ENCODE measurements at places on chromosomes 5 and 9.

GRCh38 chr5:88679638-88680037 is 203.3 kb downstream of the MEF2C start:
- ATAC-seq: no peak
- no peak overlapping the region for H3K4me3 ChIP-seq
- peaks cover 12% of the 10 kb centered on the region for H3K36me3 ChIP-seq
- peaks cover 64% of the 10 kb centered on the region for H3K27me3 ChIP-seq
- no peak overlapping the region for H3K27ac ChIP-seq

DNA sequence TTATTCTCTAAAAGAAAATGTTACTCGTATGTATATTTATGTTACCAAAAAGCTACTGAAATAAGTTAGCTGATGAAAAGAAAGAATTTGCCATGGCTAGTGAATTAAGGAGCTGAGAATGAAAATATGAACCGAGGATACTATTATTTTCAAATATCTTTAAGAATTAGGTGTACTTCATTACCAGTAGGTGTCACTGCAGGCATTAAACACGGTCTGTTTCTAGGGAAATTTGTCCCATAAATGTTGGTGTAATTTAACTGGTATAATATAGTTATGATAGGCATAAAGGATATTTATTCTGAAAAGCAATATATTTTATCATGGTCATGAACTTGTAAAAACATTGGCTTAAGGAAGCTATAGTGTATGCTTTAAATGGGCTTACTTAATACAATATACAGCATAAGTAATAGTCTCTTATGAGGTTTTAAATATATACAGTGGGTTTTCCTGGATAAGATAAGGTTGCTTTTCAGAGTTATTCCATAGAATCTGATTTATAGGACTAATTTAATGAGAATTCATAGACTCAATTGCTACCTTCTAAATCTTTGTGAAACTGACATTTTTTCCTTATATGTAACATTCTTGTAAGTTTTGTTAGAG is 72.4 kb upstream of the MPDZ start:
- H3K36me3 ChIP-seq: no peaks in the 10 kb centered on the region
- H3K4me1 ChIP-seq: no peaks in the 10 kb centered on the region
- H3K27ac ChIP-seq: no peak overlapping the region
- no peak overlapping the region for H3K4me3 ChIP-seq
- H3K27me3 ChIP-seq: no peaks in the 10 kb centered on the region

DNA sequence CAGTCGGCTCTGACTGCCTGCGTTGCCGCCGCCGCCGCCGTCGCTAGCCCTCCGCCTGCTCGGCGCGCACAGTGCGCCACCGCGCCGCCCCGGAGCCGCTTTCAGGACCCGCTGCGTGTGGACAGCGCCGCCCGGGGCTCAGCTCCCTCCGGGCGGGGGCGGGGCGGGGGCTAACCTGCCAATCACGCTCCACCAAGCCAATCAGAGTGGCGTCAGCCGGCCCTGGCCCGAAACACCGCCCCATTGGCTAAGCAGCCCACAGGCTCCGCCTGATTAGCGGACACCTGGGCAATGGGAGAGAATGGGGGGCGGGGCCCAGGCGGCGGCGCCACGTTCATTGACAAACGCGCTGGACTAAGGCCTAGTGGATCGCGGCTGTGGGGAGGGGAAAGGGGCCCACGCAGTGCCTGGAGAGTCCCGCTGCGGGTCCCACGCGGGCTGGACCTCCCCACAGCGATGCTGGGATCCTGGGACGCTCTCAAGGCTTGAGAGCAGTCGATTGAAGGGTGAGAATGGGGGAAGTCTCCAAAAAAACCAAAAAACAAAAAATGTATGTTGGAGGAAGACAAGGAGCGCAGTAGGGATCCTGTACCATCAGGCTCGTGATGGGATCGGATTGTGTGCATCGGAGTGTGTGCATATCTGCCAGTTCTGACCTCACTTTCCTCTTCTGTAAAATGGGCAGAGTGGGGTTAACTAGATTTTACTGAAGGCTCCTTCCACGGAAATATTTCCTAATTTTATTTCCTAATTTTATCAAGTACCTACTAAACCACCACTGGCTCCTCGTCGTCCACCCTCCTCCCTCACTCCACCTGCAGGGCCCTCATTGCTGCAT is 6.3 kb downstream of the PAX5 start:
- H3K27ac ChIP-seq: no peak overlapping the region
- H3K27me3 ChIP-seq: peaks cover 68% of the 10 kb centered on the region
- H3K4me1 ChIP-seq: peaks cover 11% of the 10 kb centered on the region
- peak overlapping the region; percentile 71 for H3K4me3 ChIP-seq

DNA sequence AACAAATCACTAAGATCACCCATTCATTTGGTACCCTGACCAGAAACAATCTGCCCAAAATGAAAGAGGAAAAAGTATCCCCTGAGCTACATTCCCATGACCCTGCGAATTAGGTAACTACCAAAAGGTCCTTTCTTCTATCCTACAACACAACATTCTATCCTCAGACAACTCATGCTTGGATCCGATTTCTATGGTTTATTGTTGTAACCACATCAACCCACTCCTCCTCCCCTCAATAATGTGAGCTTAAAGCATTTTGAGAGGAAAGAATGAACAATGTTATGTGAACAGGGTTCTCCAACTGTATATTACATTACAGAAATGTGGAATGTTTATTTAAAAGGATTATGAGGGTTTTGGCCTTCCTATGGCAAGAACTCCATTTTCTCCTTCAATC is 4.0 kb downstream of the SLC35D2 start:
- no peak for ATAC-seq
- H3K4me1 ChIP-seq: peaks cover 28% of the 10 kb centered on the region
- no peak overlapping the region for H3K4me3 ChIP-seq
- H3K27ac ChIP-seq: no peak overlapping the region
- no peaks in the 10 kb centered on the region for H3K27me3 ChIP-seq

DNA sequence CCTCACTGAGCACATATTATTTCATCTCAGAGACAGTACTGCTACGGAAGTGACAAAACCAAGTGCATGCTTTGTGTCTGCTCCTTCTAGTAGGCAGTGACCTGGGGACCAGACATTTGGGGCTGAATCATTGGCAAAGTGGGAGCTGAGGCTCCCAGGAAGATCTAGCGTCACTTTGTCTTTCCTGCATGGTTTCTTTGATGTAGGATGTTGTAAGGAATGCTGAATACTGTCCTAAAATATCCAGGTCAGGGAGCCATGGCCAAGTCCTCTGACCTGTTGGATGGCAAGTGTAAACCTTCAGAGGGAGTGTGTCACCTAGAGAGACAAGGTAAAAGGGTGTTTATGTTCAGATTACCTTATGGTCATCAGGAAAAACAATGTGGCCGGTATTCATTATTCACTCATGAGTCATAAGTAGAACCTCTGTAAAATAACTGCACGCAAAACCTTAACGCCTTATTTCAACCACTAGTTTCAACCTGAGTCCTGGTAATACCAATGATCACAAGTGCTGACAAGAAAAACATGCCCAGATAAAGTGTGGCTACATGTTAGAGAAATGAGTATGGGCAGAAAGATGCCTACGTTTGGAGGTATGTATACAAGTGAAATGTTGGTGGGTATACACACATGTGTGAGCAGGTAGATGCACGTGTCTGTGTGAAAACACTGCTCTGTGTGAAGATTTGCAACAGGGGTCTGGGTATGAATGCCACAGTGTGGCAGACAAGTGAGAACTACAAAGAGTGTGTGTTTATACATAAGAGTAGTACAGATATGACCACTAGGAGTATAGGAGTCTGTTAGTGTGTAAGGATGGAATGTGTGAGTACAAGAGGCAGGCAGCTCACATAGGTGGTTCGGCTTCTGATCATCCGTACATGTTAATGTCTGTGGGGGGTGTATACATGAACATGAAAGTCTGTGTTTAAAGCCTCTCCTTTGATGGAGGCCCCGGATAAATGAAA is 263.9 kb downstream of the SPOCK1 start:
- H3K36me3 ChIP-seq: no peaks in the 10 kb centered on the region
- H3K4me1 ChIP-seq: no peaks in the 10 kb centered on the region
- H3K27ac ChIP-seq: no peak overlapping the region
- ATAC-seq: no peak
- H3K27me3 ChIP-seq: peaks cover 15% of the 10 kb centered on the region

DNA sequence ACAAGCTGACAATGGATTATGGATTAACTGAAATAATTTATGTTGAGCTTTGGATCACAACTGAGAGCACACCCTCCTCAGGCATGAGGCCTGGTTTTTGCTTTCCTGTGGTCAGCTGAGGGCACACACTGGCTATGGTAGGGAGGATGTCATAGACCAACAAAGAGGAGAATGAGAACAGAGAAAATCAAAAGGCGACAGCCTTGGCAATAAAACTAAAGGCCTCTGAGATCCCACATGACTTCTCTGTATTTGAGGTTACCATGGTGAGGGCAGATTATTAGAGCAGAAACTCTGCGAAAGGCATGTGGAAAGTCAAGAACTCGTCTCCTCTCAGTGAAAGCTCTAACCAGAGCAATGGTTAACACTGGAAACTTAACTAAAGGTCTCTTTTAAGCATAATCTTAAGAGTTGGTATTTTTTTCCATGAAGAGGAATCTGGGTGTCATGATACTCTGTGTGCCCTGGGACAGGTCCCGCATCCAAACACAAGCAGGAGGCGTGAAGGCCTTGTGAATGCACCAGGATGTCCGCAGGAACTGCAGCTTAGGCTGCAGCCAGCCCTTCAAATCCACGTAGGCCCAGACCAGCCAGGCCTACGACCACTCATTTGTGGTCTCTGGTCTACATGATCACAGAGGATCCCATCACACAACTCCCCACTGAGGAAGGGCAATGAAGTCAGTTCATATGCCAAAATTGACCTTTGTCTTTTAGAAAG is 12.4 kb upstream of the MEIKIN start:
- peaks cover 4% of the 10 kb centered on the region for H3K4me1 ChIP-seq
- H3K27me3 ChIP-seq: no peaks in the 10 kb centered on the region
- no peak overlapping the region for H3K27ac ChIP-seq
- H3K4me3 ChIP-seq: no peak overlapping the region
- ATAC-seq: peak; percentile 25

DNA sequence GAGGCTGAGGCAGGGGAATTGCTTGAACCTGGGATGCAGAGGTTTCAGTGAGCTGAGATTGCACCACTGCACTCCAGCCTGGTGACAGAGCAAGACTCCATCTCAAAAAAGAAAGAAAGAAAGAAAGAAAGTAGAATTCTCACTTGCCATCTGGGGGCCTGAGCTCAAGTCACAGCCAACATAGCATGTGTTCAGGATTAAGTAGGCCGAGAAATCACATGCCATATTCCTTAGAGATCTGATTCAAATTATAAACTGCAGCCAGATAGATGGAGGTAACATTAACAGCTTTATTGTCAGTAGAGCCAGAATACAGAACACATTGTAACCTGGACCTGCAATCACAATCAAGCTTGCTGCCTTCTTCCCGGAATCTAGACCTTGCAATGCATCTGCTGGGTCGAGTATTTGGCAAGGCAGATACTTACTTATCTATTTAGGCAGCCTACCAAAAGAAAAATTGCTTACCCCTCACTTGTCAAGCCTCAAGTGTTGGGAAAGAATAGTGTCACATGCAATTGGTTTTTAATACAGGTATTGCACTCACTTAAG is 173.7 kb downstream of the CPLANE1 start:
- peaks cover 9% of the 10 kb centered on the region for H3K36me3 ChIP-seq
- H3K4me1 ChIP-seq: no peaks in the 10 kb centered on the region
- no peak overlapping the region for H3K4me3 ChIP-seq
- no peak for ATAC-seq
- H3K27me3 ChIP-seq: no peaks in the 10 kb centered on the region

DNA sequence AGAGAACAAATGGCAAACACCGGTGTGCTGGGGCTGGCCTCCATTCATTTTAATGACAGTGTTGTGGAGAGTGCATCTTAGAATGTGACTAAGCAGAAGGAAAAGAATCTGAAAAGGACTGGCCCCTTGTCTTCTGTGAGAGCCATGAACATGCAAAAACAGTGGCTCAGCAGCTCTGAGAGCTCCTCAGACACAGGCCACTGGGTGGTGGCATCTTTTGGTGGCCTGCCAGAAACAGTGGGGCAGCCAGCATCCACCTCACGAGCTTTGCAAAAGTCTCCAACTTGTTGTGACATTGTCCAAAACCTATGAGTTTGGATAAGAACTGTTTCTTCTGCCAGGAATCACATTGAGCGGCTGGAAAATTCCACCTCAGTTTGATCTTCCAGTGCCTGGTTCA is 233.4 kb downstream of the NR3C1 start:
- H3K4me3 ChIP-seq: no peak overlapping the region
- no peak overlapping the region for H3K27ac ChIP-seq
- H3K36me3 ChIP-seq: no peaks in the 10 kb centered on the region
- ATAC-seq: no peak

GRCh38 chr9:137459601-137460362 is 648 bp upstream of the NSMF start:
- H3K27me3 ChIP-seq: no peaks in the 10 kb centered on the region
- peaks cover 14% of the 10 kb centered on the region for H3K36me3 ChIP-seq
- no peaks in the 10 kb centered on the region for H3K4me1 ChIP-seq
- peak overlapping the region; percentile 39 for H3K4me3 ChIP-seq
- no peak for ATAC-seq
- no peak overlapping the region for H3K27ac ChIP-seq

DNA sequence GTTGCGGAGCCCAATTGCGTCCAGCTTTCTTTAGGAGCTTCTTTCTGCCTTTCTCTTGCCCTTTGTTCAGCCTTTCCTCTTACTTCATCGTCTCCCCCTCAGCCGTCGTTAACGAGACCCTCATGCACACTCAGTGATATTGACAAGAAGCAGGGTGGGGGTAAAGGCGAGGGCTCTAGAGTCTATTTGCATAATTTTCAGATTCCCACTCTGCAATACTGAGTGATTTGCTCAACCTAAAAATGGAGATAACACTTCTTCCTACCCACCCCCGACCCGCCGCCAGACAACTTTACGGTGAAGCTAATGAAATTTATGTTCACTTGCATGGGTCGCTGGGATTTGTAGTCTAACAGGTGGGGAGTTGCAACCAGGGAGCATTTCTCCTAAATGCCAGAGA is 1.3 kb upstream of the TBC1D2 start:
- no peaks in the 10 kb centered on the region for H3K36me3 ChIP-seq
- H3K4me1 ChIP-seq: peaks cover 16% of the 10 kb centered on the region
- H3K27ac ChIP-seq: peak overlapping the region; percentile 89
- H3K4me3 ChIP-seq: peak overlapping the region; percentile 93
- H3K27me3 ChIP-seq: no peaks in the 10 kb centered on the region
